ENCODE measurements at places on chromosomes 4 and X.

DNA sequence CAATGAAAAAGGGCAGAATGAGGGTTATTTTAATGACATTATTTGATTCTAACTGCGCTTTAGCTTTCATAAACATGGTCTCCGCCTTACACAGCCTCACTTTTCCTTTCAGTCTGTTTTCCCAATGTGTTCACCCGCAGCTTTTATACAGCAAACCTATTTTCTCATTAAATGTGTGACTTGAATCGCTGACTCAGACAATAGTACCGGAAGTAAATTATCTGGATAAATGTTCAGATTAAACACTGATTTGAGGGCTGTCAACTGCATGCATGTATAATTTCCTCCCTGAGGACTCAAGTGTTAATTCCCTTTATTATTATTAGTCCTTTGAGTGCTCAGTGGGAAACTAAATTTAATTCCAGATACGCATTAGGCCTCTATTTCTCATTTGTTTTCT, 117.3 kb downstream of the FAM133A start:
- DNase-seq = no peak

- no peak for DNase-seq
These were observed 182.7 kb downstream of the PABPC4L start for GRCh38 chr4:134018846-134019245.

DNA sequence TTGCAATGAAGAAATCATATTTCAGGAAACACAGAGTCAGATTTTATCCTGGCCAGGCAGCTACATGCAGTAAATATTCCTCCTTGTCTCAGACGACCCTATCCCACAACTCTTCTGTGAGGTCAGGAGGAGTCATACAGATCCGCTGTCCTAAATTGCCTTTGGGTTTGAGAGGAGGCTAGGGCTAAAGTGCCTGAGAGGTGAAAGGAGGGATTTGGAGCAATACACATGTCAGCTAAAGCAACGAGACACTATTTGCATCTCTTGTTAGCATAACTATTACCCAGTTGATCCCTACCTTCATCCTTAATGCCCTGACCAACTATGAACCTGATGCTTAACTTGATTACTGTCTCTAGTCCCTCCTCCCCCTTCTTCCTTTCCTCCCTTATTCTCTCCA, 98.6 kb downstream of the TBC1D19 start:
- DNase-seq = no peak

GRCh38 chr4:122450847-122451246, 5.7 kb downstream of the IL2 start:
- DNase-seq = no peak

- DNase-seq = no peak
These were observed 2.4 kb upstream of the PRRG3 start for GRCh38 chrX:151692825-151693224.

- peak; percentile 65 for DNase-seq
These were observed 3.1 kb upstream of the MSX1 start for GRCh38 chr4:4856071-4857000.

DNA sequence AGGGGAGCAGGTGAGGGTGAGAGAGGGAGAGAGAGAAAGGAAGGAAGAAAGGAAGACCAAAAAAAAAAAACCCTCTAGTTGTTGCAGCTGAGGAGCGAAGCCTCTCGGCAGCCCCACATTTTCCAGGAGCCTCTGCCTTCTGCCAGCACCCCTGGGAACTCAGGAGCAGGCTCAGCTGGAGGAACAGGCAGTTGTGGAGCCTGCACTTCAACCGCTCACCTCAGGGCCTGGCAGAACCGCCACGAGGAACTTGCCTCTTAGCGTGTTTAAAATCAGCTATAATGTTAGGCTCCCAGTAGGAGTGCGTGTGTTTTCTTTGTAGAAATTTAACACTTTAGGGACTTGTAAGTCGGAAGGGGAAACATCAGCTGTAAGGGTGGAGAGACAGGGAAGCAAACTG, 65.7 kb downstream of the SEL1L3 start:
- DNase-seq = no peak

DNA sequence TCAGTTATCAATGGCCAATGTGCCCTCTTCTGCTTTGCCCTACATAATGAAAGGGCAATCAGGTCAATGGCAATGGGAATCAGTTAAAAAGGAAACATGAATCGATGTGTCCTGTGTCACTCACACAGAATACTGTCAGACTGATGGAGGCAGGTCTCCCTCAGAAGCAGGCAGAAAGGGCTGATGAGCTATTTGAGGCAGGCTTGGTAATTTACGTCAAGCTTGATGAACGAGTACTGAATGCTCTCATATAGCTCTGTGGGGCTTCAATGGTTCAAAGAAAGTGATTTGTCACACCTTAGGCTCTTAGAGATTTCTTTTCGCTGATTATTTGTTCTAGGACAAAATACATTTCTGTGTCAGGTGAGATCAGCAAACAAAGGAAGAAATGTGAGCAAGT, 22.6 kb upstream of the TBC1D1 start:
- DNase-seq = no peak

GRCh38 chr4:34469516-34469915, 1774.8 kb downstream of the ARAP2 start:
- no peak for DNase-seq
